ENCODE measurements at places on chromosomes 3 and 15.

GRCh38 chr3:133561679-133562078 is 11.8 kb upstream of the CDV3 start:
- DNase-seq: no peak

DNA sequence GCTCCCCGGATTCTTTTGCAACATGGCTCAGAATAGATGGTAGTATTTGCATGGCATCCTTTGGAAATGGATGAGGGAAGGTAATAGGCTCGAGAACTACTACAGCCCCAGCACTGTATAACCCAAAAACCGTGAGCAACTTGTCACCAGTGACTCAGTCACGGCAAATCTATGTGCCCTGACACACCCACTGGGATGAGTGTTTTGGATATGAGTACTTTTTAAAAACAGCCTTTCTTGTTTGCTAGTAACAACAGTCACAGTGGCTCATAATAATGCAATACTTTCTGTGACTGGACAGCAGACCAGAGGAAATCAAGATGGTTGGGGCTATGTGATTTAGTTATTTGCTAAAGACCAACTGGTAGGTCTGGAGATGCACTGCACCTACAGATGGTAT is 299.6 kb downstream of the ULK4 start:
- no peak for DNase-seq

DNA sequence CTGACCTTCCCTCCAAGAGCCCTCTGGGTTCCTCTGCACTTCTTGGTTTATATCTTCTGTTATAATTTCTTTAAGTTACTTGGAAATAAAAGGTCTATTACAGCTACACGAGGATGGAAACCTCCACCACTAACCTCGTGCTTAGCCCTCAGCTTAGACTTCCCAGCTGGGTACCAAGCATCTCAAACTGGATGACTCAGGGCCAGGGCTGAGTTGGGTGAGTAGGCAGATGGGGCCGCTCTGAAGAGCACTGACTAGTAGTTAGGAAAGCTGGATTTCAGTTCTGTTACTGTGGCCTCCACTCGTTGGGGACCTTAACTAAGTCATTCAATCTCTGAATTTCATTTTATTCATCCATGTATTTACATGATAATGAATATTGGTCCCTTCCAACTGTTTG is 1036.6 kb downstream of the IGSF11 start:
- no peak for DNase-seq

DNA sequence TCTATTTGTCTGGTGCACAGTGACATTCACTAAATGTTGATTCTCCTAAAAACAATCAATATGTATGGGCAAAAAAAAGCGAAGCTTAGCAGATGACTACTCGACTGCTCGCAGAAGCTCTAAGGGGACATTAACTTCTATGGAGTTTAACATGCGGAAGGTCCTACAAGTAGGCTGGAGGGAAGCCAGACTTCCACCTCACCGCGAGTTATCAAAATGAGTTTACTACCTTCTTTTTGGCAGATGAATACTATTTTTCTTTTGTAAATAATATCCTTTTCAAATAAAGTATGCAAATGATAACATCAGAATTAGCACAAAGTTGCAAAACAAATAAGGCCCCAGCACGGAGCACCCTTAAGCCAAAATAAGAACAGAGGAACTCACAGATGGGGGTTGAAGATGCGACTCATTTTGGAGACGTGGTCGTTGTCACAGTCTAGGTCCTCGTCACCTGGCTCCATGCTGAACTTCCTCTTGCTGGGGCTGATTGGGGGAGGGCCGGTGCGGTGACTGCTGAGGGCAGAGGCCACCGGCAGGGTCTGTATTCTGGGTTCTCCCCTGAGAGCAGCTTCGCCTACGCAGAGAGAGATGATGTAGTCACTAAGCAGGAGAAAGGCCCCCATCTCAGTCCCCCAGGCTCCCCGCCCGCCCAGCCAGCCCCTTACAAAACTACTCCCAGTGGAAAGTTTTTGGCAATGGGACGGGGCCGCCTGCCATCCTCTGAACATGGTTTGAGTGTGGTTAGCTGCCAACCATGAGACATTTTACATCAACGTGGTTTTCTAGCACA is 42.1 kb downstream of the VGLL4 start:
- DNase-seq: no peak

GRCh38 chr3:46710229-46710628 is 7.4 kb downstream of the PRSS50 start:
- no peak for DNase-seq

GRCh38 chr3:40192628-40193027 is 116.9 kb upstream of the EIF1B start:
- no peak for DNase-seq

- DNase-seq: no peak
These were observed 133.3 kb downstream of the MYLK start for GRCh38 chr3:123750659-123751420.

- DNase-seq: peak; percentile 13
These were observed 213.0 kb downstream of the SSR3 start for GRCh38 chr3:156341831-156342416.

GRCh38 chr15:74809242-74809641 is 3.4 kb upstream of the LMAN1L start:
- DNase-seq: no peak

GRCh38 chr3:188229177-188229576 is 75.2 kb downstream of the LPP start:
- DNase-seq: no peak
